Femur (tissue), 1 donor: ENCODE measurements at places on chromosomes 4 and X.

- no peak for DNase-seq
Measured at GRCh38 chr4:175499735-175500352, 312.2 kb downstream of the GPM6A start.

DNA sequence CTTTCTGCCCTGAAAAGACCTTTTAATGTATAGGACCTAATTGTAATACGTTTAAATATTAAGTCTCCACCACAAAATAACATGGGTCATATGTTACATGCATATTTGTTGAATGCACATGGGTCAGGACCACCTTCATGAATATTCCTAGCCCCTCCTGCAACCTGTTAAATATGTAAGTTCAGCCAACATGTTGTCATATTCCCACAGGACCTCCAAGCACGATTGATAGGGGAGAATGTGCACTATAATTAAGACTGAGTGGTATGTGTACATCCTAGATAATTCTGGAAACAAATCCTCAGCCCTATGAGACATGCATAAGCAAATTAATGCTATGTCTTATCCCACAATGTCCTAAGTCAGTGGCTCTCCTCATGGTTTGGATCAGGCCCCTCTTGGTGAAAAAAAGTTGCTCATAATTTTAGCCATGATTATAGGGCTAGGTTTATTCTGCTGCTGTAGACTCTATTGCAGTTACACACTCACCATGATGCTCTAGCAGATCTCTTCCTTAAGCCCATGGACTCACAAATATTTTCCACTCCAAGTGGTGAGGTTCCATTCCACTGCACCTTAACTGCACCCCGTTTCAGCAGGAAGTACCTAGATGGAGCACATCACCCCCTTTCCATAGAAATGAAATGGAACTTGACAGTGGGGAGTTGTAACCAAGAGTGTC, 10.2 kb downstream of the TIGD2 start:
- DNase-seq, result no peak

- no peak for DNase-seq
Measured at GRCh38 chr4:123671636-123672404, 275.2 kb downstream of the SPRY1 start.

GRCh38 chr4:140296335-140297220, 76.9 kb upstream of the SCOC start:
- peak; percentile 60 for DNase-seq

DNA sequence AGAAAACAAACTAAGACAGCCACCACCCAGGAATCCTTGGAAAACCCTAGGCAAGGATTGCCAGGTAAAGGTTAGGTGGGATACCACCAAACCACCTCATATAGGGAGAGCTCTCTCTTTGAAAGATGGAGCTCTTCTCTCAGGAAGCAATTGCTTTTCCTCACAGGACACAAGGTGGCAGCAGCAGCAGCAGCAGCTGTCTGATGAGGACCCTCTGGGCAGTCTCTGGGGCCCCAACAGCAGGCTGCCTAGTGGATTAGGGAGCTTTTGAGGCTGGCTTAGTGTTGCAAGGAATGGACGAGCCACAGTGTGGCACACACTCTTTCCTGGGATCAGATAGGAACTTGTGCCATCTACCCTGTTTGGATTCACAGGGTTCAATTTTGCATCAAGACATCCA, 41.4 kb upstream of the CHRDL1 start:
- DNase-seq, result peak; percentile 14

DNA sequence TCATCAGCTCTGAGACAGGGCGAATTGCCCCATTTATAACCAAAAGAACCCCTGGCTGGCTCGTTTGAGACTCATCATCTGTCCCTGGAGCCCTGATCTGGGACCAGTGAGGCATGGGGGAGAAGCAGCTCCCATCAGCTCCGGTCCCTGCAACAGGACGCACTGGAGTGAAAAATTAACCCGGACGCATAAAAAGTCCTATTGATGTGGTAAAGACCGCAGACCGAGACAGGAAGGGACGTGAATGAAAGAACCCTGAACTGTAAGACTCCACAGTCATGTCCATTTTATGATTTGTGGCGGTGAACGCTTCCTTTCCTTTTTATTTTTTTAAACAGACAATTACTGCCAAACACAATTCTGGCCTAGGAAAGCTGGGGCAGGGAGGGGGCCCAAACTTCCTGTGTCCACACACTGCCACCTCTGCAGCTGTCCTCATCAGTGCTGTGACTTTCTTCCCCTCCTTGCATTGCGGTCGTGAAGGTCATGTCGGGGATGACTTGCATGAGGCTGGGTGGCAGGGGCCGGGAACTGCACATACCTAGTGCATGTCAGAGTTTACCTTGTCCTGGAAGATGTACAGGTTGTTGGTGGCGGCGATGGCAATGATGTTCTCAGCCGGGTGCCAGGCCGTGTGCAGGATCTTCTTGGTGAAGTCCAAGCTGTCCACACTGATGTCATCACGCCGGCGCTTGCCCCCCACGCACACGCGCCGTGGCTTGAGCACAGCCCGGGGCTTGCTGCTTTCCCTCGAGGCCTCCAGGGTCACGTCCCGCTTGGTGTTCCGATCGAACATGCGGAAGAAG, 53.3 kb downstream of the WFS1 start:
- DNase-seq, result no peak

DNA sequence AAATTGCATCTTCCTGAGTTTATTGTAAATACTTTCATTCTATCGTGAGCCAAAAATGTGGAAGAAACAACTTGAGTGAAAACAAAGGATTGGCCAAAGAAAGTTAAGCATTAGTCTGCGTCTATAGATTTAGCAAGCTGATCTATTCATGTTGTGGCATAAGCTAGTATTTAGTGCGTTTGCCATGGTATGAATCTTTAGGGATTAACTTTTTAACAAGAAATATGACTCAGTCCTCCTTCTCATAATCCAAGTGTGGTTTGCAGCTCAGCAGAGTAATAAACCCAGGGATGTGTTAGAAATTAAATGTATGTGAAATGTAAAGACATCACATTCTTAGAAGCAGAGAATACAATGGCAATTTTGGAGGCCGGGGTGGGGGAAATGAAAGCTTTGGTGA, 1110.9 kb downstream of the NLGN4X start:
- DNase-seq, result no peak

DNA sequence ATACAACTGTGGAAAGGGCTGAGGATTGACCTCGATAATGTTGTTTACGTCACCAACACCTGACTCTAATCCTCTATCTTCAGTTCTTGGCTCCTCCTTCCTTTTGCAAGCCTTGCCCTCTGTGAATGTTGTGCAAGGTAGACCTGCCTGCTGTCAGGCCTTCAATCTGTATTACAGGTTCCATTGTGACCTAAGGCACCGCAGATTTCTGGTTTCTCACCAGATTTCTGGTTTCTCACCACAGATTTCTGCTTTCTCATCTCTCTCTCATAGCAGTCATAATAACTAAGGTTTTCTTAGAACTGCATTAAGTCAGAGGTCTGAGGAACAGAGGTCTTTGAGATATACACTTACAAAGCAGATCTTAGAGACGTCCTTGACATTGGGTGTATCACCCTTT, 51.5 kb upstream of the ETNPPL start:
- DNase-seq, result no peak

GRCh38 chr4:152956650-152957436, 20.7 kb downstream of the FHDC1 start:
- peak; percentile 39 for DNase-seq

- DNase-seq, result no peak
Measured at GRCh38 chr4:139170932-139171331, 6.1 kb downstream of the ELF2 start.

DNA sequence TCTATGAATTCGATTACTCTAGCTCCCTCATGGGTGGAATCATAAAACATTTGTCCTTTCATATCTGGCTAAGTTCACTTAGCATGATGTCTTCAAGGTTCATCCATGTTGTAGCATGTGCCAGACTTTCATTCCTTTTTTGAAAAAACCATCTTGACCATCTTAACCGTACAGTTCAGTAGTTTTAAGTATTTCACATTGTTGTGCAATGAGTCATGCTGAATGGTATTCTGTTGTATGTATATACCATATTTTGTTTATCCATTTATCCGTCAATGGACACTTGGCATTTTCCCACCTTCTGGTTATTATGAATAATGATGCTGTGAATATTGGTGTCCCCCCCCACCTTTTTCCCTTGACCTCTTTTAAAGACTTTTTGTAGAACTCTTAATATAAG, 72.4 kb upstream of the TLR2 start:
- DNase-seq, result no peak

DNA sequence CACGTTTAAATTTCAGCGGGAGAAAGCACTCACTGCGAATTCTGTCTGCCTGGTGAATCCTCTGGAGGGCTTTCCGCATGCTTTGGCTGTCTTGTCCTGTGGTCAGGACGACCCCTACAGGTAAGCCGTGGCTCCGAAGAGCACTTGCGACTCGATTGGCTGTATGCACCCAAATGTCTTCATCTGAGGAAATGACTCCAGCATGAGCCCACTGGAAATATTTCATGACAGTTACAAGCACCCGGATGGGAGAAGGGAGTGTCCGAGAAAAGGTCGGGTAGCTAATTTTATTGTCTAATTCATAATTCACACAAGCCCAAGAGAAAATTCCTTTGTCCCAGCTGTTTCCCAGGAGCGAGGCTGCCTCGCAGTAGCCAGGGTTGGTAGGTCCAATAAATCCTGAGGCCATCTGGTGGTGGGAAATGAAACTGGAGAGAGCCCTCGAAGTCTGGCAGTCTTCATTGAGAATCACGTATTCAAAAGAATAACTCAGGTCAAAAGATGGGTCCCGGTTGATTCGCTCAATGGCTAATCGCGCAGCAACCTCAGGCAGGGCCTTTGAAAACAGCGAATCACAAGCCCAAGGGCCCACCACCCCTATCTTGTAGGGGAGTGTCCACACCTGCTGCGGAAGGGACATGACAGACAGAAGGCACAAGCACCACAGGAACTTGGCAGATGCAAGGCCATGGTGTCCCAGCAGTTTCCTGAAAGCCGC, 6.6 kb downstream of the GUCY2F start:
- peak; percentile 42 for DNase-seq

GRCh38 chr4:39698424-39699009, 581 bp downstream of the UBE2K start:
- DNase-seq, result peak; percentile 68

GRCh38 chr4:76607266-76607799, 172.3 kb downstream of the SHROOM3 start:
- no peak for DNase-seq

- DNase-seq, result no peak
Measured at GRCh38 chr4:100493756-100494155, 24.1 kb downstream of the EMCN start.

GRCh38 chrX:72181178-72182125, at the start of gene PIN4:
Gene PIN4, plus strand, starts transcription at chrX:72181757. Its CDS starts 29 bp downstream, at chrX:72181786.
- DNase-seq, result peak; percentile 97

- DNase-seq, result no peak
Measured at GRCh38 chrX:42289492-42290385, 366.4 kb upstream of the CASK start.

- DNase-seq, result no peak
Measured at GRCh38 chr4:77002321-77003107, 53.0 kb downstream of the SEPTIN11 start.

DNA sequence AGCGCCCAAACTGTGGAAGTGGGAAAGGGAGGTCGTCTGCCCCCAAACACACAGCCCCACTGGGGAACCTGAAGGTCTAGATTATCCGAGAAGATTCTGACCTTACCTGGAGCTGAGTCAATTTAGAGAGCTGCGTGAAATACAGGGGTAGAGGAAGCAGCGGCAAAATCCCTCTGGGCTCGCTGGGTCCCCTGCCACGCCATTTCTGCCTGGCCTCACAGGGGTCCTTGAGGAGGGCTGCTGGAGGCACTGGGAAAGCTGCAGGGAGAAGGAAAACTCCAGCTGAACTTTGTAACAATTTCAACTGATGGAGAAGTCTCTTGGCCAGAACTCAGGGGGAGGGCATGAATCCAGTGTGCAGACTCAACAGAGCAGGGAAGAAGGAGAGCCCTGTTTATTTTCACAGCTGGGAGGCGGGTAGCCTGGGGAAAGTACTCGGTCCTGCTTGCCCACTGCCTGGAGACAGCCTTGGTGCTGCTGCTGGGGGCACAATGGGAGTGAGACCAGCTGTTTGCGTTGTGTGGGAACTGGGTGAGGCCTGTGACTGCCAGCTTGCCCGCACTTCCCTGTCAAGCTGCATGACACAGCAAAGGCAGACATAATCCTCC, 93.2 kb upstream of the MAPK10 start:
- peak; percentile 46 for DNase-seq

- no peak for DNase-seq
Measured at GRCh38 chr4:76892001-76892400, 5.9 kb downstream of the SOWAHB start.

DNA sequence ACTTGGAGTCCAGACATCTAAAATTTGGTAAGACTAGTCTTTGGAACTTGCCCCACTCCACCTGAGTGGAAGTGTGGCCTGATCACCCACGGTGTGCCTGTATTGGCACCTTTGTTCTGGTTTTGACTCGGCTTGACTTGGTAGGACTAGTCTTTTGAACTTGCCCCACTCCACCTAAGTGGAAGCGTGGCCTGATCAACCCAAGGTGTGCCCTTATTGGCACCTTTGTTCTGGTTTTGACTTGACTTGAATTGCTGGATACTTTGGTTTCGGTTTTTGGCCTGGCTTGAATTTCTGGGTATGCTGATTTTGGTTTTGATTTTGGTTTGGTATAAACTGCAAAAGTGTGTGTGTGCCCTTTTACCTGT, 44.7 kb upstream of the UGT2B7 start:
- no peak for DNase-seq

DNA sequence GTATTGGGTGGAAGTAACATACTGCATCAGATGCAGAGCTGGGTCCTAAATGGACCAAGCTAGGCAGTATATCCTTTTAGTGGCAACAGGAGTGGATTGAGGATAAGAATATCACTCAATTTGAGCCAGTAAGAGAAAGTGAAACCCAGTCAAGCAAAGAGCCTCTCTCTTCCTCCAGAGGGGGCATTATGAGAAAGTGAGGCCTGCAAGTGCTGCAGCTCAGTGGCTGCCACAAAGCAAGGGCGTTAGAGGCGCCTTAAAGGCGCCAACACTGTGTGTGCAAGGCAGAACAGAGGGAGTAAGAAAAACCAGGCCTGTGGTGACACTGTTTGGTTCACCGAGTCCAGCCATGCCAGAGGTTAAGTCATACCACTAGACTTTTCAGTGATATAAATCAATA, 17.5 kb downstream of the STX18 start:
- no peak for DNase-seq

- no peak for DNase-seq
Measured at GRCh38 chr4:127988638-127989037, 23.4 kb downstream of the ABHD18 start.

DNA sequence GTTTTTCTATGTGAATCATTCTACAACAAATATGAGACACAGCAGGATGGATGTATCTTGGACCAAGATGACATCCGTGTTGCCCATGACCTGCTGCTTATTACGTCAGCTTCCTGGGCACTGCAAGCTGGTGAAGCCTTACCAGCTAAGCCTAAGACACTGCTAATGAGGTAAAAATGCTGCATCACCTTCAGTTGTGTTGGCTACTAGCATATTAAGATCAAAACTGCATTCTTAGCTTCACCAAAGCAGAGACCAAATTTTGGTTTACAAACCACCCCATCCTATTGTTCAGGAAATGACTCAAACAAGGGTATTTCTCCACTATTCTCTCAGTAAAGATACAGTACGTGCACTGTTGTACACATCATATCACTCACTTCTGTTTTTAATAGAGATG, 50.3 kb downstream of the MAML3 start:
- no peak for DNase-seq

- no peak for DNase-seq
Measured at GRCh38 chr4:96154676-96155075, 314.8 kb downstream of the PDHA2 start.
